Central memory CD4-positive, alpha-beta T cell (primary cell): ENCODE measurements at places on chromosomes 1 and 21.
A peak's percentile ranks its signal among the peaks of the same experiment; 100 is the strongest.

GRCh38 chr1:214324896-214325800 lies 44.2 kb downstream of the SMYD2 start:
- DNase-seq: no peak

GRCh38 chr21:38849776-38850175 lies 44.0 kb downstream of the ETS2 start:
- no peak for DNase-seq

GRCh38 chr21:38880577-38880966 lies 74.8 kb downstream of the ETS2 start:
- DNase-seq: no peak

DNA sequence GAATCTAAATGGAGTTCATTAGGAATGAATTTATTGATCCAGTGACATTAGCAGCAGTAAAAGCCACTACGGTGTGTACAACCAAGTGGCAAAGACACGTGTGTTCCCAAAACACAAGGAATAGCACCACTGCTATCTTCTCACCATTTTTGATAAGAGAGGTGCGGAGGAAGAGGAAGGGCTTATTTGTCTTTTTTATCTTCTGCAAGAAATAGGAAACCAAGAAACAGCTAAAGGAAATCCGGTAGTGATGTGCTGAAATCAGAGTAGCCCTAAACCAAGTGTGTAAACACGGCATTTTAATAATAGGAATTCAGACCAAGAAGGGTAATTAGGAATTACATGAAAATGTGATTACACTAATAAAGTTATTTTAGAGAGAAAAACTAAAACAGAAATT lies 9.1 kb upstream of the SCYL3 start:
- no peak for DNase-seq

DNA sequence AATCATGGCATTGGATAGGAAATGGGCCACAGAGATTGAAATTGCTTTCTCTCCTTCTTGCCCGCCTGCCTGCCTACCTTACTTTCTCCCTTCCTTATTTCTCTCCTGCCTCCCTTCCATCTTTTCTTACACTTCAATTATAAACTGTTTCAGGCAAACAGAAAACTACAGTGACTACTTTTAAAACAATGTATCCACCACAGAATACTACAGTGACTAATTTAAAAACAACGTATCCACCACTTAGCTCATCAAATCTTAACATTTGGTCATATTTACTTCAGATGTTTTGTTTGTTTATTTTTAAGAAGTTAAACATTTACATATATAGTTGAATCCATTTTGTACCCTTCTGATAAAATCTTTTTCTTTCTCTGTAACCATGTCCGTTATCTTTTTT lies 54.4 kb downstream of the SNRPE start:
- no peak for DNase-seq

DNA sequence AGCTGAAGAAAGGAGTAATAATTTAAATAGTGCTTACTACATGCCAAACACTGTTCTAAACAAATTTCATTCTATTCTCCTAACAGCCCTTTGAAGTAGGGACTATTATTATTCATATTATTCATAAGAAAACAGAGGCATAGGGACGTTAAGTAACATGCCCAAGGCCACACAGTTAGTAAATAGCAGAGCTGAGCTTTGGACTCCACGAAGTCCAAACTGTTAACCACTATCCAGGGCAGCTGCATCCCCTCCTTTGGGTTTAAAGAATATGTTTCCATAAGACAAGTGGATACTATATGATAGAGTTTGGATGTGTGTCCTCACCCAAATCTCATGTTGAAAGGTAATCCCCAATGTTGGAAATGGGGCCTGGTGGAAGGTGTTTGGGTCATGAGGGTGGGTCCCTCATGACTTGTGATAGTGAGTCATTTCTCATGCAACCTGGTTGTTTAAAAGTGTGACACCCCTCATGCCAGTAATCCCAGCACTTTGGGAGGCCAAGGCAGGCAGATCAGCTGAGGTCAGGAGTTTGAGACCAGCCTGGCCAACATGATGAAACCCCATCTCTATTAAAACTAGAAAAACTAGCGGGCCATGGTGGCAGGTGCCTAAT lies 144.0 kb upstream of the CXADR start:
- DNase-seq: no peak

- DNase-seq: no peak
These were observed 68.6 kb upstream of the PALMD start for GRCh38 chr1:99577313-99577712.

DNA sequence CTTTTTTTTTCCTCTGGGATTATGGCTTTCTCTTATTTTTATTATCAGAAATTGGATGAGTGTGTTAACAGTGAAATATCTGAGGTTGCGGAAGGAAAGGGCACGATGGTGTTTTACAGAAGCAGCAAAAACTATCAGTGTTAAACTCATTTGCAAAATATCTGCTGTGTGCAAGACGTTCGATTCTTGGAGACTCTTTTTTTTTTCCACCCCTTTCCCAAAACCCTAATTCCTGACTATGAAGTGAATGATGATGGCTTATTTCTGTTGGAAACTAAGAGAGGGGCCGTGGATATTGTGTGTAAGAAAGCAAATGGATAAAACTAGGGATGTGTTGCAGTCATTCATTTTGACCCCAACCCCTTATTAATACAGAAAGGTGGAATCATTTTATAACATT lies 677 bp downstream of the NCAM2 start:
- DNase-seq: no peak

DNA sequence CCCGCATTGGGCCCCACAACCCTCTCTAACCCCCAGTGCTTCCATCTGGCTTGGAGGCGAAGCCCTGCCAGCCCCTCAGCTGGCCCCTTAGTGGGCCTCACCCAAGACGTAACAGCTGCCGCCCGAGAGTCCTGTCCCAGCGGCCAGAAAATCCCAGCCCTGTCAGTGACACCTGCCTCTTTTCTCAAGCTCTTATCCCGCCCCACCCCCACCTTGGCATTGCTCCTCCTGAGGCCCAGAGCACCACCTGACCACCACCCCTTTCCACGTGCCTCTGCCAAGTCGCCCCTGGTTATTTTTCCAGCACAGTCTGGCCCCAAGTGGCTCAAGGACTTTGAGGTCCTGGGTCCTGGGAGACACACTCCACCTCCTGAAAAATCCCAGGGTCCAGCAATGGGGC lies 5.9 kb upstream of the CTRC start:
- no peak for DNase-seq

DNA sequence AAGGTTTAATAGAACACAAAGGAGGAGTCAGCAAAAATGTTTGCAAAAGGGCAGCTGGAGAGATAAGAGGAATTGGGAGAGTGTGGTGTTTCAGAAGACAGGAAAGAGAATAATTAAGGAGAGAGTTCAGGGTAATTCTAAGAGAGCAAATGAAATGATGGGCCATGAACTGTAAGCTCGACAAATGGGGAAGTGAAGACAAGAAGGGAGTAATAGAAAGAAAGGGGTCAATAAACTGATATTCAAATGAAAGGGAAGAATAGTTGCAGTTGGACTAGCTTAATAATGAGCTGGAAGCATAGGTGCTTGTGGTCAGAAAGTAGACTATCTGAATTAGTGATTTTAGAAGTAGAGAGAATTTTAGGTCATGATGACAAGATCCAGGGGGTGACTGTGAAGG lies 15.6 kb upstream of the RNF220 start:
- no peak for DNase-seq

- no peak for DNase-seq
These were observed 82.1 kb downstream of the KCND3 start for GRCh38 chr1:111907321-111907720.

DNA sequence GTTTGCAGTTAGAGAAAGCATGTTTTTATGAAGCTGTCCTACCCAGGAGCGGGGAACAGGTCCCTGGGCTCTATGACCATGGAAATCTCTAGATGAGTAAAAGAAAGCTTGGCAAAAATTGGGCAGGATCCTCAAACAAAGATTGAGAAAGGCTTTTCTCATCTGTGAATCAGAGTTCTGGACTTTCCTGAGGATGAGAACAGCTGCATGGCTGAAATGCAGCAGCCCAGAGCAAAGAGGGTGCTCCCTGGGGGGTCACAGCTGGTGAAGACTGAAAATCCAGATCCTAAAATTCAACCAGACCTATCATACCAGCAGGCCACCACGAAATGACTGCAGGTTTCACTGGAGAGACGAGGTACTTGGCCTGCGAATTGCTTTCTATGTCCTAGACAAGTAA lies 65.7 kb upstream of the APP start:
- no peak for DNase-seq

- no peak for DNase-seq
These were observed 77.3 kb downstream of the TNFSF18 start for GRCh38 chr1:172973424-172973823.

- no peak for DNase-seq
These were observed 45.7 kb upstream of the DISC1 start for GRCh38 chr1:231580874-231581273.

GRCh38 chr21:17257784-17258183 lies 255.1 kb upstream of the CXADR start:
- DNase-seq: no peak

- DNase-seq: no peak
These were observed 1561.5 kb downstream of the MRPL39 start for GRCh38 chr21:24045775-24046215.

DNA sequence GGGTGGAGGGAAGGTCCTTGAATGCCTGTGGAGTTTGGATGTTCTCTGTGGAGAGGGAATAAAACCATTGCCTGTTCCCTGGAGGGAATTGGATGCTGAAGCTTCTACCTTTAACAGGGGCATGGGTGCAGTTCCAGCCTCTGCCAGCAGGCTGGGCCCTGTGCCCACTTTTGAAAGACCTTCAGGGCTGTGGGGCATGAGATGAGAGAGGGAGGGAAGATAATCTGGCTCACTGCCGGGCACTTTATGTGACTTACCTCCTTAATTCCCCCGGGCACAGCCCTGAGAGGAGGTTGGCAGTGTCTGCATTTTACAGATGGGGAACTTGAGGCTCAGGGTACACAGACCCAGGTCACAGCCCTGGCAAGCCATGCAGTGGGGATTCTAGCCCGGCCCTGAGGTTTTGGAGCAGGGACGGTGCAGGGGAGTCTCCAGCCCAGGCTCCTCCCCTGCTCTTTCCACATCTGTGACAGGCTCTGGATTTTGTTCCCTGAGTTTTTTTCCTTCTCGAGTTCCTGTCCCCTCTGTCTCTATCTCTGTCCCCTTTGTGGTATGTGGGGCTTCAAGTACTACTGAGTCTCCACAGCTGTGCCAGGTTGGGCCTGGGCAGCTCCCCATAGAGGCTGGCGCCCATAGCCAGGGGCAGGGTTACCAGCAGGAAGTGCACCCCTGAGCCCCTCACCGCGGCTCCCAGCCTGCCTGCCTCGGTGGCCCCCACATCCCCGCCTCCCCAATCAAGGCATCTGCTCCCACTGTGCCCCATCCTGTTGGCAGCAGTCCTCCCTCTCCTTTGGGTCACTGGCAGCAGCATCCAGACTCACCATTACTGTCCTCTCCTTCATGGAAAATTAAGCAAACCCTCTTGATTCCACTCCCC lies 14.0 kb upstream of the THEMIS2 start:
- peak; percentile 73 for DNase-seq

DNA sequence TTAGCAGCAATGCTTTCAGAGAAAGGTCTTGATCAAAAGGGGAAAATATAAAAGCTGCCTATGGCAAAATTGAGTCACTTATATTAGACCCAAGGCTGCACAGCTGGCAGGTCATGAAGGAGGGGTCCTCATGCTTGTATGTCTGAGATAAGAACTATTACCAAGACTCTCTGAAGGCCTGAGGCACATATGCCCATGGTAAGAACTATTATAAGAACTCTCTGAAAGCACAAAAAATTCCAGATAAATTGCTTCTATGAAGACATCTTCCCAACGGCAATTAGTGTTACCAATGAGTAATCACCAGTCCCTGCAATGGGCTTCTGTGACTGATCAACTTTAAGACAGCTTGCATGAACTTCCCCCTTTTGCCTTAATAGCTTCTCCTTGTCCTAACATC lies 42.8 kb upstream of the LRIF1 start:
- DNase-seq: no peak

DNA sequence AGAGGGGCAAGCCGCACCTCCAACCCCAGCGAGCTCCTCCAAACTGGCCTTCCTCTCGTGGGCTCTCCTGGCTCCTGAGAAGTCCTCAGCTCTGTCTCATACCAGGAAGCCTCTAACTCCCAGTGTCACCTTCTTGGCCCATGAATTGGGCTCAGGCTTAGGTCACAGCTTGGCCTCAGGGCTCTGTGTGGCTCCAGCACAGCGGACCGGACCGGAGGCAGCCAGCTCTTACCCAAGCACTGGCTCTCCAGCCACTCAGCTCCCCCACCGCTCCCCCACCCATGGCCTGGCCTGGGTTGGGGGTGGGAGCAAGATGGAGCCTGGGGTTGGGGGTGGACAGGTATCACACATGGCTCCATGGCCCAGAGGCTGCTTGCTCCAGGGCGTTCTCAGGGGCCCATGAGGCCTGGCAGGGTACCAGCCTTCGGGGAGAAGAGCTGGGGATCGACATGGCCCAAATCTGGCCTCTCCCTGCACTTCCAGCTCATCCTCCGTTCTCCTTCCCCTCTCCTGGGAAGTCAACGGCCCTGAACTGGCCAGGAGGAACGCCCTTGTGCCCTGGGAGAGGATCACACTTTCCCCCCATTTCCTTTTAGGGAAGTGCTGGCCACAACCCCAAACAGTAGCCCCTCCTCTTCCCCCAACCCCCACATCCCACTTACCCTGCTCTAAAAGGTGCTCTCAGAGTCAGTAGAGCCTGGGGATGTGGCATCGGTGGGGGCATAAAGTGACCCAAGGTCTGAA lies 97.5 kb downstream of the CASZ1 start:
- no peak for DNase-seq

- no peak for DNase-seq
These were observed 1.7 kb upstream of the MAN1A2 start for GRCh38 chr1:117365350-117366176.

DNA sequence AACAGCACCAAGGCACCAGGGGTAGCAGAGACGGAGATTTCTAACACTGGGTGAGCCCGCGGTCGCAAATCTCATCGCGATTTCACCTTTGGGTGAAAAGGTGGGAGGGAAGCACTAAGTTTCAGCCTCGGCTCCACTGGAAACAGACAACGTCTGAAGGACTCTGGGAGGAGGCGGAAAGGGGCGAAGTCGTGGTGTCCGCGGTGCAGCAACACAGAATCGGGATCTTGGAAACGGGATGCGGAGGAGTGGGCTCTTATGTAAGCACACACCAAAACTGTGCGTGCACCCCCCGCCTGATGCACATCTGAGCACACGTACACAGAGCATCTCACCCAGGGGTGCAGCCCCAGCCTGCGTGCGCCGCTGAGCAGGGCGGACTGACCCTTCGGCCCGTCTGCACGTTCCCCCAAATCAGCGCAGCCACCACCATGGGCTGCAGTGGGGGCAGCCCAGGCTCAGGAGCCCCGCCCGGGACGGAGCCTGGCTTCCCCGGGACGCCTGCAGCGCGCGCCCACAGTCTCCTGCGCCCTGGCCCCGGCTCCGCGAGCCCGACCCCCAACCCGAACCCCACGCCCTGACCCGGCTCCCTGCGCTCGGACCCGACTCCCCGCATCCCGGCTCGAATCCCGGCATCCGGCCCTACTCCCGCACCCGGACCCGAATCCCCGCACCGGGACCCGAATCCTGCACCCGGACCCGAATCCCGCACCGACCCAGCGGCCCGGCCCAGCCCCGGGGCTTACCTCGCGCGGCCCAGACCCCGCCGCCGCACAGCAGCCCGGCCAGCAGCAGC lies 670 bp downstream of the CLSTN1 start:
- peak; percentile 18 for DNase-seq

- no peak for DNase-seq
These were observed 1.6 kb downstream of the C1orf105 start for GRCh38 chr1:172421974-172422604.

- no peak for DNase-seq
These were observed 226.7 kb downstream of the LMO4 start for GRCh38 chr1:87555366-87555765.
